ENCODE measurements at places on chromosomes 11 and 22.

GRCh38 chr11:10385696-10386095 is 69.4 kb upstream of the AMPD3 start:
- no peak for DNase-seq

DNA sequence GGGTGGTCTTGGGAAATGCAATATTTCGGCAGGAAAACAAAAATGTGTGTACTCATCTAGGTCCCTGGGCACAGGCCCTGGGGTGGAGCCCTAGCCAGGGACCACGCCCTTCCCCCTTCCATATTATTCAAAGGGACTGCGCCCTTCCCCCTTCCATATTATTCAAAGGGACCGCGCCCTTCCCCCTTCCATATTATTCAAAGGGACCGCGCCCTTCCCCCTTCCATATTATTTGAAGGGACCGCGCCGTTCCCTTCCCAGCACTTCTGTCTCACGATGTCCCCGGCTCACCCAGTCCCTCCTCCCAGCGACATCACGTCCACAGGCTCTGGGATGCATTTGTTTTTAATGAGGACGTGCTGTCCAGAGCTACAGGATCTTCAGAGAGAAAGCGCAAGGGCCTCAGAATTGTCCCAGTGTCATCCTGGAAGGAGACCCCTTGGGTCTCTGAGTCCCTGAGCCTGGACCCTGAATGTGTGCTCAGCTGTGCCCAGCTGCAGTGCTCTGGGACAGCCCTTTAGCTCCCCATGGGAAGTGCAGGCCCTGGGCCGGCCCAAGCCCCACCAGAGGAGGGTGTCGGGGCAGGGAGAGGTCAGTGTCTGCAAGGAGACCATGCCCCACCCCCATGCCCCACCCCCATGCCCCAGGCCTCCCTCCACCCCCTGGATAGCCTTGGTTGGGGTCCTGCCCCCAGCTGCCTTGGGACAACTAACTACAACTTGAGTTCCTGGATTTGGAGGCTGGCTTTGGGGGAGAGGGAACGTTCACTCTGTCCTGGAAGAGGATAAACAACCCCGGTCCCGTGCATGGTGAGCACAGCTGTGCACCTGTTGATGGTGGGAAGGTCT is 810.0 kb downstream of the BRD1 start:
- DNase-seq: no peak

GRCh38 chr11:36149538-36150242 is 139.5 kb downstream of the COMMD9 start:
- peak; percentile 28 for DNase-seq

GRCh38 chr11:47093541-47093940 is 83.1 kb downstream of the ARFGAP2 start:
- no peak for DNase-seq

GRCh38 chr11:47616726-47617416 is 22.7 kb upstream of the C1QTNF4 start:
- DNase-seq: no peak

DNA sequence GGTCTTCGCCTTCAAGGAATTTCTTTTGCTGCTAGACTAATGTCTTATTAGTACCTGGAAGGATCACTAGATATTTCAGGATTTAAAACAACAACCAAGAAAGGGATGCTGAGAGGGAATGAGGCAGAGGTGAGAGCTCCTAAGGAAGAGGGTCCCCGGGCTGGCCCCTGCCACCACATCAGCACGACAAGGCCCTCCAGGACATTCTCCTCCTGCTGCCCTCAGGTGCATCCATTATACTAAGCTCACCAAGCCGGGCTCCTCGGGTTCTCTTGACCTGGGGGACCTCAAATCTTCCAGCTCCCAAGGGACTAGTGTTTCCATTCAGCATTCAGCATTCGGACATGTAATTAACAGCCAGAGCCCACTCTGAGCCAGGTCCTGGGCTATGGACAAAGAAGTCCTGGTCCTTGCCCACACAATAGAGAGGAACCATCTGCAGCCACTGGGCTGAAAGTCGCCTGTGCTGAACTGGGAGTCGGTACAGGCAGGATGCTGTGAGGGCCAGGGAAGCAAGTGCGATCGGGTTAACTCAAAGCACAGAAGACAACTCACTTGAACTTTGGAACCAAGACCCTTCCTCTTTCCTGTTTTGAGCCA is 29.4 kb upstream of the OAF start:
- no peak for DNase-seq

DNA sequence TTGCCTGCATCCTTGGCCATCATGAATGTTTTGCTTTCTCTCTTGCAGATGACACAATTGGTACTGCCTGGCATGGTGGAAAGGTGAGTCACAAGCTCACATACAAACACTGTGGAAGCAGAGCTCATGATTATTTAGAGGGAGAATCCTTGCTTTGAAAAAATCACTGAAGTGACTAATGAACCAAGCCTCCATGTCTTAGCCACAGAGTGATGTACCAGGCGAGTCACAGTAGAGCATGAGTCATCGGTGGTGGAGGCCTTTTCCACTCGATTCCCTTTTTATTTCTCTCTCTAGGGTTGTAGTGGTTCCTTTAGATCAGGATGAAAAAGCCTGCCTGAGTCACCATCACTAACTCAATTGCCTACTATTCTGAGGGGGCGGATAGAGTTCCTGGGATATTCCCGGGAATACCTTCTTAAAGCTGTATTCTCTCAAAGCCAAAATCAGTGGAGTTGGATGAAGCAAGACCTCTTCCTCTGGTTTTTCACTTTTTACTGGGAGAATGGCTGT is 49.6 kb upstream of the ALKBH3 start:
- peak; percentile 46 for DNase-seq

GRCh38 chr11:44269369-44270351 is 40.3 kb downstream of the ALX4 start:
- DNase-seq: no peak

GRCh38 chr11:48172818-48173609 is 43.6 kb upstream of the OR4B1 start:
- peak; percentile 46 for DNase-seq

GRCh38 chr11:111605681-111606080 is 3.4 kb downstream of the SIK2 start:
- no peak for DNase-seq

DNA sequence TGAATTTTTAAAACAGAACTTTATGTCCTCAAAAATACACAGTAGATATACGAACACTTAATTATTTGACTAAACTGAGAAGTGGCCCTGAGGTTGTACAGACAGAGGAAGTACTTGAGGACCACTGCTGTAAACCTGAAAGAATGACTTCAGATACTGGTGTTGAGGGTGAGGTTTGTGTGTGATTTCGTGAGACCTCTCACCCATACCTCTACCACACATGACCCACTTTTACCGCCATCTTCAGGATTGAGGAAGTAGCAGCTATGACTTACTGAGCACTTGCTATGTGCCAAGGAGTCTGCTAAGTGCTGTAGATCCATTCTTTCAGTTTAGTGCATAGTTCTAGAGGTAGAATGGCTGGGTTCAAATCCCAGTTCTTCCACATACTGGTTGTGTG is 21.9 kb downstream of the MMP13 start:
- no peak for DNase-seq

GRCh38 chr11:72753341-72754148 is 1.3 kb upstream of the ARAP1 start:
- DNase-seq: no peak

GRCh38 chr11:74444173-74444826 is 23.0 kb downstream of the KCNE3 start:
- no peak for DNase-seq

- DNase-seq: no peak
Observed at GRCh38 chr11:57294225-57295131, 30.3 kb downstream of the TNKS1BP1 start.

DNA sequence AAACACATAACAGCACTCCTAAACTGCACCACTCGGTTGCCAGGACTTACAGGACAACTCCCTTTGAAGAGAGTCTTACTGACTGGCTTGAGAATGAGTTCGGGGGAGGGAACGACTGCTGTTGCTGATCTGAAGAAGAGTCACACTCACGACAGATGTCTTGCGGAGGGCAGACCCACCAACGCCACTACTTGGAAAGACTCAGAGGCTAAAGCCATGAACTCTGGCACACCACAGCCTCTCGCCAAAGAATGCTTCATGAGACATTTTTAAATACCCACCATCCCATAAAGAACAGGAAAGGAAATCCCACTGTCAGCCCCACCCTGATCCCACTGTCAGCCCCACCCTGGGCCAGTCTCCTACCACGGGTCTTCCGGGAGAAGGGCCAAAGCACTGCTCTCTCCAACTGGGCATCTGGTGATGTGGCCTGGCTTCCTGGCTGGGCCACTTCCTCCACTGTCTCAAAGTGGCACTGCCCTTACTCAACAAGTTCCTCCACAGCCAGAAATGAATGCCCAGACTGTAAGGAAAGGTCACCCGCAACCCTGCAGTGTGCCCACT is 73.6 kb downstream of the MICAL3 start:
- no peak for DNase-seq

GRCh38 chr11:18849406-18849805 is 57.8 kb upstream of the PTPN5 start:
- DNase-seq: no peak

DNA sequence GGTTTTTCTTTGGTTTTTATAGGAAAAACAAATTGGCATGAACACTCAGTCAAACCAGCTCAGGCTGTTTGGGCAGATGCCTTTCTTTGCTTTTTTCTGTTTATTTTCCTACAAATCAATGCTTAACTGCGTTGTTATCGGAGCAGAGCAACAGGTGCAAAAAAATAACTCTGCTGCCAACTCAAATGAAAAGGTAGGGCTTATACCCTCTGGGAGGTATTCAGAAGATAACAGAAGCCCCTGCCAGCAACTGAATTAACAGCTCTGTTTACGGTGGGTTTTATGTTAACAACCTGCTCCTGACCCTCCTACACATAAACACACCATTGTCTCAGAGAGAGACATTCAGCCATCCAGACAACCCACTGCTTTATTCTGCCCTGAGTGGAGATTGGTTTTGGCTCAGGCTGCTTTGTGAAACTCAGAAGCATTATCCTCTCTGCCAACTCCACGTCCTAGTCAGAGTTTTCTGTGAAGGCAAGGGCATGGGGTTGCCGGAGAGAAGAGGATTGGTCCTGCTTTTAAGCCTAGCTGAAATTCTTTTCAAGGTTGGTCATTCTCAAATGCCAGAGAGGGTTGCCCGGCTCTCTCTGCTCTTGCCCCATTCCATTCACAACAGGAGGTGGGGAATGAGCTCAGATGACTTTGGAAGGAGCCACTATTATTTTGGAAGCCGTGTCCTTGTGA is 11.4 kb downstream of the EHF start:
- no peak for DNase-seq

- no peak for DNase-seq
Observed at GRCh38 chr11:29628609-29629008, 388.2 kb downstream of the KCNA4 start.

DNA sequence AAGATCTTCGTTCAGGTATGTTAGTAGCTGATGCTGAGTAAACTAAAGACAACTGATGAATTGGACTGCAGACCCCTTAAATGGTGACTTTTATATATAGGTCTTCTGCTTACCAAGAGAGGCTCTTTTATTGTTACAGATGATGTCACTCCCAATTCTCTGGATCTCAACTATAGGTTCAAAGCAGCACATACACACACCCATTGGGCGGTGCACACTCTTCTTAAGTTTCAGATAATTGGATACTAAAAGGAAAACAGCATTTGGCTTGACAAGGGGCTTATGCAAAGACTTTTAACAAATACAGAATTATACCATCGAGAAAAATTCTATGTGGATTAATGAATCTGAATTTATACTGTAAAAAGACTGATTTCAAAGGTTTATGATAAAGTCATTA is at the start of gene PTH:
Gene PTH (minus strand): TSS at position 69 of the 400 bp plus-strand sequence. CDS start 3,142 bp downstream, outside the sequence.
- DNase-seq: no peak

- DNase-seq: no peak
Observed at GRCh38 chr11:61510974-61511373, 2.4 kb downstream of the LRRC10B start.

GRCh38 chr11:46657186-46657585 is 39.8 kb downstream of the ATG13 start:
- no peak for DNase-seq

All from activated T-cell treated with anti-CD3 and anti-CD28 coated beads for 24 hours (primary cell).